ENCODE measurements at places on chromosomes 3 and 15.

GRCh38 chr3:89787485-89787884 is 680.1 kb downstream of the EPHA3 start:
- DNase-seq, result no peak

GRCh38 chr15:61205346-61205921 is 23.7 kb downstream of the RORA start:
- DNase-seq, result no peak

GRCh38 chr3:132912416-132912753 is 125.8 kb upstream of the TMEM108 start:
- DNase-seq, result no peak

DNA sequence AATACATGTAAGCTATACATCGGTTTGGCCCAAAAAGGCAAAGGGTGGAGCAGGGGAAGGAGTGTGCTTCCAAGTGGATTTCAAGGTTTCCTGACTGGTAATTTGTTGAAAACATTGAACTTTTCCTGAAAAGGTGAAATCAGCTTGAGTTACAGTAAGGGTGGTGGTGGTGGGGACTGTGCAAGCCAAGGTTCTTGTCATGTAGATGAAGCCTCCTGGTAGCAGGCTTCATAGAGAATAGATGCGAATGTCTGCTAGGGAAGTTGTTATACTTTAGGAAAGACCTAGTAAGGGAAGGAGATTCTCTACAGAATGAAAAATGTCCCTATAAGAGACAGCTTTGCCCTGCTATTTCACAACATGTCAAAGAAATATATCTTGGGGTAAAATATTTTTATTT is 528.2 kb upstream of the CBLB start:
- DNase-seq, result no peak

All from NCI-H446 (cell line).